Left hindlimb (tissue), 1 donor: ENCODE measurements at places on chromosomes 6 and 20.

GRCh38 chr6:129542705-129543104, 167.3 kb downstream of the ARHGAP18 start:
- DNase-seq: no peak

DNA sequence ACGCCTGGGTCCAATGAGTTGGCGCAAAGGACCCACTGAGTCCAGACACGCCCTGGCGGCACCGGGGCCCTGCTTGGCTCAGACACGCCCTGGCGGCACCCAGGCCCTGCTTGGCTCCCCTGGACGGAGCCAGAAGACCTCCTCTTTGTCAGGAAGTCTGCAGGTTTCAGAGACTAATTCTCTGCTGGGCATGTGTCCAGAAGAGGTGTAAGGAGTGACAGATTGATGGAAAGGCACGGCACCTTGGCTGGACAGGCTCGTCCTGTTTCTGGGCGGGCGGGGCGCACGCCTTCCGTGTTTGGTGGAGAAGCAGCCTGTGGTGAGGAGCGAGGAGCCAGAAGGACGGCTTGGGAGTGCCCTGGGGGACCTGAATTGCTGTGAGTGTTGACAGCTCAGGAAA, 23.1 kb upstream of the DACT2 start:
- no peak for DNase-seq

GRCh38 chr20:45823949-45824835, 2.9 kb downstream of the TNNC2 start:
- DNase-seq: no peak

DNA sequence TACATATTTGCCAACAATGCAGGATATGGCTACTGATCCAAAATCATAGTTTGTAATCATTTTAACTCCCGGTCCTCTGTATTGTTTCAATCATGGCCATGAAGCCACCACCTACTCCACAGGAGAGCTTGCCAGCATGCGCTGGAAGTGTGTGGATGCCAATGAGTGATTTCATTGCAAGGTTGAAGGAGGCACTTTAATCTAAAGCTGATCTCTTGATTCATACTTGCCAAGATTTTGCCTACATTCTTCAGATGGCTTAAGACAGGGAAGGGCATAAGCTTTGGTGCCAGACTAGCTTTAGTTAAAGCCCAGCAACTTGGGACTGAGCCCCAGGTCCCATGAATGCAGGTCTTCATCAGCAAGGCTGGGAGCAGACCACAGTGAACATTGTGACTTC, 58.8 kb downstream of the TPD52L1 start:
- no peak for DNase-seq

- peak; percentile 68 for DNase-seq
Observed at GRCh38 chr20:10857352-10858070, 183.7 kb upstream of the JAG1 start.

- DNase-seq: no peak
Observed at GRCh38 chr6:43262780-43263313, 19.6 kb downstream of the TTBK1 start.

GRCh38 chr20:13213335-13213734, 7.7 kb upstream of the ISM1 start:
- no peak for DNase-seq

- DNase-seq: no peak
Observed at GRCh38 chr6:106670236-106670635, 40.9 kb downstream of the QRSL1 start.

DNA sequence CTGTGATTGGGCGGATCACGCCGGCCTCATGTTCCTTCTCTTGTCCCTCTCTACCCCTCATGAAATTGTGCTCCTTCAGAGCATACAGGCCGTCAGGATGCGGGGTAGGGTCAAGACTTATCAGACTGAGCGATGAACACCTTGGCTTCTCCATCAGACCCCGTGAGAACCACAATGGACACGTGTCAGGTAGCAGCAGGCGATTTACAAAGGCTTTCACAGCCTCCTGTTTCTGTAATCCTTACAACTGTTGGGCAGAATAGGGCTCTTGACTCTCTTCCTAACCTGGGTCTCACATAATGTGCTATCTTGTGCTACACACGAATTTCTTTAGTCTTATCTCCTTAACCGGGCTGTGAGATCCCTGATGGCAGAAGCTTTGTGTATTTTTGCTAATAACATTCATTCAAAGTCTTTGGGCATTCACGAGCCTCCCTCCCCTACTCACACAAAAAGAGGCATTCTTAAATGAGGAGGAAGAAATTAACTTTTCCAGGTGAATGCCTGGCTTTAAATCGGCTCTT, 122.9 kb upstream of the SLC22A23 start:
- DNase-seq: no peak

GRCh38 chr6:144619966-144620365, 334.8 kb downstream of the UTRN start:
- no peak for DNase-seq

GRCh38 chr20:8726460-8726859, 342.4 kb upstream of the PLCB4 start:
- no peak for DNase-seq

DNA sequence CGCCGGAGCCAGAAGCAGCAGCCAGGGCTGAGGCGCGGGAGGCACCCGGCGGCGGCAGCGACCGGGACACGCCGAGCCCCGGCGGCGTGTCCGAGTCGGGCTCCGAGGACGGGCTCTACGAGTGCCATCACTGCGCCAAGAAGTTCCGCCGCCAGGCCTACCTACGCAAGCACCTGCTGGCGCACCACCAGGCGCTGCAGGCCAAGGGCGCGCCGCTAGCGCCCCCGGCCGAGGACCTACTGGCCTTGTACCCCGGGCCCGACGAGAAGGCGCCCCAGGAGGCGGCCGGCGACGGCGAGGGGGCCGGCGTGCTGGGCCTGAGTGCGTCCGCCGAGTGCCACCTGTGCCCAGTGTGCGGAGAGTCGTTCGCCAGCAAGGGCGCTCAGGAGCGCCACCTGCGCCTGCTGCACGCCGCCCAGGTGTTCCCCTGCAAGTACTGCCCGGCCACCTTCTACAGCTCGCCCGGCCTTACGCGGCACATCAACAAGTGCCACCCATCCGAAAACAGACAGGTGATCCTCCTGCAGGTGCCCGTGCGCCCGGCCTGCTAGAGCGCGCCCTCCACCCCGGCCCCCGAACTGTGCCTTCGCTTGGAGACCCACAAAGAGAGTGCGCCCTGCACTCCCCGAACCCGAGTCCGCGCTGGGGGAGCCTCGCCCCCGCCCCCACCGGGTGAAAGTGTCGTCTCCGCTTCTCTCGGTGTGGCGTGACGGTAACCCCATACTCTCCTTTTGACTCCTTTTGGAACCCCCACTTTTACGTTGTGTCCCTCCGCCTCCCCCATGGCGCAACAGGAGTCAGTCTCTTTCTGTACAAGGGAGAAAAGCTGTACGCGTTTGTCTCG, 1.6 kb downstream of the INSM1 start:
- no peak for DNase-seq

- DNase-seq: no peak
Observed at GRCh38 chr6:156816505-156816904, 39.3 kb downstream of the ARID1B start.

GRCh38 chr6:19432966-19433498, 404.1 kb upstream of the ID4 start:
- DNase-seq: no peak

GRCh38 chr20:52943185-52943841, 28.8 kb upstream of the TSHZ2 start:
- no peak for DNase-seq

DNA sequence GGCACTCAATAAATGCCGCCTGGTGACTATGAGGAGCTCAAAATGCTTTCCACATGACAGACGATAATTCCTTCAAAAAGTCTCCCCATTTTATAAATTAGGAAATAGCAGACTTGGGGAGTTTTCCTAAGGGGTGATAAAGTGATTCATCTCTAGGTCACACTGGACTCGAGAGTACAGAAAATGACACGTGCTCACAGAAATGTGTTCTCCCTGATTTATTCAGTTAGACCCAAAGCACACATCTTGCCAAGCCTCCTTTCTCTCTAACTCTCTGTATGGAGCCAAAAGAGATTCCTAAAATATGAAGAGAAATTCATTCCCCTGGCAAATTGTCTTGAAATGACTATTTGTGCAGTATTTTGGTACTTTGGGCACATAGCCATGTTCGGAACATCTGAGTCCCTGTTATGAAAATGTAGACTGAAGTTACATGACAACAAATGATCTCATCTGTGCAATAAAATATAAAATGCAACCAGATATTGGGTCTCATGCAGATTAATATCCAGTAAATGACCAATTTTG, 381.1 kb downstream of the TFAP2B start:
- no peak for DNase-seq

- no peak for DNase-seq
Observed at GRCh38 chr6:113586413-113587077, 270.6 kb upstream of the MARCKS start.

- DNase-seq: no peak
Observed at GRCh38 chr6:107646176-107646575, 156.3 kb downstream of the SOBP start.

GRCh38 chr20:32894026-32894483, 35.3 kb downstream of the EFCAB8 start:
- no peak for DNase-seq

GRCh38 chr20:34269996-34270627, 28.9 kb downstream of the ASIP start:
- no peak for DNase-seq
